ENCODE measurements at places on chromosomes 6 and 20.

DNA sequence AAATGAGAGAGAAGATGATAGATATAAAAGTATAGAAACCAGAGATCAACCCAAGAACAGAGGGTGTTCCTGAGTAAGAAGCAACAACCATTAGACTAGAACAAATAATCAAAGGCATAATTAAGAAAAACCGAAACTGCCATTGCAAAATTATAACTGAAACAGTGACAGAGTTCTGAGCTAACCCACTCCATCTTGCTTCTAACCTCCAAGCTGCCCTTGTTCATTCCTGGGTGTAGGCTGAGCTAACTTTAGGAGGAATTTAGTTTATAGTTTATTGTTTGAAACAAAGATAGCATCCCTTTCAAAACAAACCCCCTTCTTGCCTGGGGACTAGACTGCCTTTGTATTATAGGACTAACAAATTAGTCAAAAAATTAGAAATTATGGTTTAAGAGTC is 56.1 kb upstream of the PRND start:
- DNase-seq: no peak

DNA sequence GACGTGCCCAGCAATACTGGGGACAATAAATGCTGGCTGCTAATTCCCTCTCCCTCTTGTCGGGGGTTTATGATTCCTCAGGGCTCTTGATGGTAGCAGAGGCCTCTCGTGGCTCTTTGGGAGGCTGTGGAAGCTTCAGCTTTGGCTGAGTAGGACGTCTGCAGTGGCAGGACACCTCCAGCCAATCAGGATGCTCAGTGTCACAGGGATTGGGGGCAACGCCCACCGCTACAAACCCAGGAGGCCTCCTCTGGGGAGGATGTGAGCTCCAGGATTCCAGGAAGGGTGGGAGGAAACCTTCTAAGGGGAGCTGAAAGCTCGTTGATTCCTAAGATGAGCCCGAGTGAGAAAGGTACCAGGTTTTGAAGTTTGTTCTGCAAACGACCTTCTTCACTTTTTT is 19.4 kb downstream of the RSPO4 start:
- no peak for DNase-seq

DNA sequence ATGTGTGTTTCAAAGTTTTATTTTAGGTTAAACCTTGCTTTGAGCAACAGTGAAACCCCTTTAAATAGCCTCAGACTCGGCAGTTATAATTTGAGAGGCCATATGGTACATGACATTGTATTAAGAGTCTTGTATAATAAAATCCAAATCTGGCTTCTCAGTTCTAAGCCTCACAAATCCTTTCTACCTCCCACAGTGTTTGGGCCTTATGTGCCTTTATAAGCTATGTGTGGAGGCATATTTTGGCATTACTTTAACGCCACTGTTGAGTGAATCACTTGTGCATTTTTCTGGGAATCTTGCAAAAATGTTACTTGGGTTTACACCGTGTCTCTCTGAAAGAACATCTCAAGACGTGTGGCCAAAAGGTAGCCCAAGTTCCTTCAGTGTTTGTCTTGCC is 152.4 kb downstream of the COL9A1 start:
- DNase-seq: no peak

DNA sequence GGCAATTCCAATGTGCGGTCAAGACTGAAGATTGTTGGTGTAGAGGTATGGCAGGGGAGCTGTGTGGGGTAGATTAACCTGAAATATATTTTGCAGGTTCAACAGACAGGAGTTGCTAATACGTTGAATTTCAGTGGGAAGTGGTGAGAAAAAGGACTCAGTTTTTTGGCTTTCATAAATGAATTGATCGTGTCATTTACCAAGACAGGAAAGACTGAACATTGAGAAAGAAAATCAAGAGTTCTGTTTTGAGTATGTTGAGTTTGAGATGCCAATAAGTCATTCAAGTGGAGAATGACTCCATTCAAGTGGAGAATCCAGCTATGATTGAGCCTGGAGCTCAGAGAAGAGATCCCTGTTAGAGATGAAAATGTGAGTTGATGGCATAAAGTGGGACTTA is 31.1 kb downstream of the NFYA start:
- no peak for DNase-seq

GRCh38 chr6:113674075-113674474 is 183.1 kb upstream of the MARCKS start:
- no peak for DNase-seq

DNA sequence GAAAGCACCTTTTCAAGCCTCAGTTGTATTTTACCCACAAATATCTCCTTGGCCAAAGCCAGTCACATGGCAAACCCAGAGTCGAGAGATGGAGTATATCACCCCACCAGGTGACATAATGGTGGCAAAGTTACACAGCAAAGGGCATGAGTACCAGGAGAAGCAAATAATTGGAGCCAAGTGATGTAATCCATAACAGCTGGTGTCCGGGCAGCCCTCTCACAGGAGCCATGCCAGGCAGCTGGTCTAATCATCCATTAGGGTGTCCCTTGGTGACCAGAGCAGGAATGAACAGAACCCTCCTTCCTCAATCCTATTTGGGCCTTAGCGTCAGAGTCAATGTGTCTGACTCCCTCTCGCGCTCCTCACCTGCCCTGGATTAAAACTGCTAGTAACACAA is 272.1 kb downstream of the LRFN2 start:
- no peak for DNase-seq

- DNase-seq: peak; percentile 27
Measured at GRCh38 chr6:138987080-138987642, 892 bp downstream of the REPS1 start.

GRCh38 chr6:149095842-149096241 is 221.7 kb upstream of the TAB2 start:
- no peak for DNase-seq

GRCh38 chr20:32534661-32535240 is 50.4 kb downstream of the NOL4L start:
- DNase-seq: peak; percentile 73

- no peak for DNase-seq
Measured at GRCh38 chr6:99933129-99933528, 60.9 kb downstream of the MCHR2 start.

DNA sequence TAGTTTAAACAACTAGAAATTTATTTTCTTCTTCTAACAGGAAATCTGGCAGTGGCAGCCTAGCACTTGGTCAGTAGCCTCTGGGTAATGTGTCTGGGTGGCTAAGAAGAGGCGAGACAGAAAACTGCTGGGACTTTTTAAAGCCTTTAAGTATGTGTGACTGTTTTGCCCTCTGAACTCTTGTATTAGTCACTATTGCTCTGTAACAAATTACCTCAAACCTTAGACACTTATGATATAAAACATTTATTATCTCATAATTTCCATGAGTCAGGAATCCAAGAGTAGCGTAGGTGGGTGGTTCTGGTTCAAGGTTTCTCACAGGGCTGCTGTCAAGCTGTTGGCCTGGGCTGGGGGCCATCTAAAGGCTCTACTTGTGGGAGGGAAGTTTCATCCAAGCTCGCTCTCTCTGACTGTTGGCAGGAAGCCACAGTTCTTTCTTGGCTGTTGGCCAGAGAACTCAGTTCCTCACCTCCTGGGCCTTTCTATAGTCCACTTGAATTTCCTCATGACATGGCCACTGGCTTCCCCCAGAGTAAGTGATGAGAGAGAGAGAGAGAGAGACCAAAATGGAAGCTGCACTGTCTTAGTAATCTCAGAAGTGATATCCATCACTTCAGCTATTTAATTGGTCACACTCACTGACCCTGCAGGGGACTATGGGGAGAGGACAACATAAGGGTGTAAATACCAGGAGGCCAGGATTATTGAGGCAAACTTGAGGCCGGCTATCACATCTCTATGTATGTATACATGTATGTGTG is 17.4 kb upstream of the TBC1D22B start:
- DNase-seq: peak; percentile 53

- no peak for DNase-seq
Measured at GRCh38 chr20:43658069-43658722, 8.7 kb upstream of the MYBL2 start.

DNA sequence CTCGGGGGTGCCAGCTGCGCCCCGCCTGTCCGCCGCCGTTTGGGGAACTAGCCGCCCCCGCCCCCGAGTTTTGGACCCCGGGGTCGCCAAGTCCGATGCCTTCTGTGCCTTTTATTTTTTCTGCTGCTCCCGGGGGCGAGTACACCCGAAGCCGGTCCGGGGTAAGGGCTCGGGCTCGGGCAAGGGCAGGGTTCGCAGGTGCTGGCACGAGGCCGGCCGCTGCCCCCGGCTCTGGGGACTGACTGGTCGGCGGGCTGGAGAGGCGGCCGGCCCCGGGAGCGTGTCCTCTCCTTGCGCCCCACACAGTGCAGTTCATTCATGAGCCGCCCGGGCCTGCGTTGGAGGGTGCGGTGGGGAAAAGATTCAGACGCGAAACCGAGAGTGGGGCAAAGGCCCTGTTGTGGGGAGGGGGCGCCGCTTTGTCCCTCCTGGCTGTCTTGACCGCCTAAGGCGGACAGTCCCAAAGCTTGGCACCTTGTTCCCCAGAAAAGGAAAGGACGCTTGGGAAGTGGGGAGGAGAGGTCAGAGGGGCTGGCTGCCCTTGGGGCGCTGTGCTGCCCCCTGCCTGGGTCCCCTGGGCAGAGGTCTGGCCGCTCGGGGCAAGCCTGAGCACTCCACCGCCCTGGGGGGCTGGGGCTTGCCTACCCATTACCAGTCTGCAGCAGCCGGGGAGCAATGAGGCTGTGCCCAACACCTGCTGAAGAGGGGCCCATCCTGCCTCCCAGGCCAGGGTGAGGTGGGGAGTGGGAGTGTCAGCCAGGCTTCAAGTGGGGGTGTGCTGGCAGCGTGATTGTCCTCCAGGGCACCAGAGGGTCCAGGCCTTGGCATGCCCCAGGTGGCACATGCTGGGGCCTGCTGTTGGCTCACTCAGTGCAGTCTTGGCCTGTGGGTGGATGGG is 915 bp downstream of the TMEM63B start:
- DNase-seq: peak; percentile 58

- DNase-seq: peak; percentile 83
Measured at GRCh38 chr6:125191916-125192609, 38.5 kb downstream of the TPD52L1 start.

DNA sequence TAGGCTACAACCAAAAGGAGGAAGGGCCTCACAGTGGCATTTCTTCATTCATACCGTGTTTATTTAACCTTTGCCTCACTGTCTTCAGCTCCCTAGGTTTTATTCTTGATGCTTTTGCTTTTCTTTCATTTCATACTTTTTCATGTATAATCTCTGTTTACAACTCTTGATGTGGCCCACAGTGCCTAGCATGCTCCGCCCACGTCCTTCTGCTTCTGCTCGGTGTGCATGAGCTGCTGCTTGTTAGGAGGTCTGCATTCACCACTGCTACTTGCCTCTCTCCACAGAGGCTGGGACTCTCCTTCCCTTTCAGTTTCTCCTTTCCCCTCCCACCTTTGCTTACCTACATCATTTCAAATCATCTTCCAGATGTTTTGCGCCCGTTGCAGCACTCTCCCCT is 147.6 kb downstream of the EYA4 start:
- DNase-seq: no peak
